ENCODE measurements at places on chromosomes 12 and 14. TPM values are rescaled to one million over a fixed set of nuclear protein-coding genes. Genes with fewer than 3 reads are reported as not detected.

UNG gene
- total RNA-seq: 29.1 TPM

CLEC1A gene
- total RNA-seq: not detected

KLHL28 gene
- 12.0 TPM for total RNA-seq

IFT81 gene
- 47.3 TPM for total RNA-seq

NCOR2 gene
- 28.9 TPM for total RNA-seq

Data from melanocyte of skin (primary cell).